ENCODE measurements at places on chromosomes 6 and 20.

GRCh38 chr6:150638765-150639164 is 39.1 kb downstream of the PLEKHG1 start:
- DNase-seq, result no peak

DNA sequence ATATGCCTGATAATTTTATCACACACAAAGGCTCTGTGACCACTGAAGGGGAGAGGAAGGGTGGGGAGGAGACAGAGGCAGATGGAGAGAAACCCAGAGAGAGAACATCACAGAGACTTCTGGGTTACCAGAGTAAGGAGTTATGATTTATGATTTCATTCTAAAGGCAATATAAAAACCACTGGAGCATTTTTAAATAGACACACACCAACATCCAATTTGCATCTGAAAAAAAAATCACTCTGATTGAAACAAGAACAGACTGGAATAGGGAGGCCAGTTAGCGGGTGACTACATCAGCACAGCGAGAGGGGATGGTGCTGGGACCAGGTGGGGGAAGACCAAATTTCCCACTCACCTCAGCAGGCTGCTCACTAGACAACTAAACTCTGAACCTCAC is 104.8 kb downstream of the AGPAT4 start:
- no peak for DNase-seq

GRCh38 chr6:132316970-132317369 is 84.3 kb downstream of the MOXD1 start:
- DNase-seq, result no peak

DNA sequence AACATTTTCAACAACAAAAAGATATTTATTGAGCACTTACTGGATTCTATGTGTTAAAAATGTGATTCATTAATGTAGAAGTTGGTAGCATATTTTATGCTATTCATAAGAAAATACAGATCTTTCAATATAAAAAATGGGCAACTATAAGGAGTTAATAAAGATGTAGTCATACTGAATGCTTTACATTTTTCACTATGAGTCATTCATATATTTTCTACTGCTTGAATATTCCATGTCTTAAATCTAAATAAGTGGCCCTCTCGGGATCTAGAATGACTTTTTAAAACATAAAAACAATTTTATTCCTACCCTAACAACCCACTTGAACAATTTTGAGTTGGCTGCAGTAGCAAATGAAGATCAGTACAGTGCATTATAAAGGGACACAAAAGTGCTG is 362.1 kb downstream of the PHF3 start:
- no peak for DNase-seq

- no peak for DNase-seq
Observed at GRCh38 chr20:52118016-52118623, 73.5 kb downstream of the ZFP64 start.

GRCh38 chr6:125544819-125545218 is 204.6 kb upstream of the HEY2 start:
- DNase-seq, result no peak

- DNase-seq, result no peak
Observed at GRCh38 chr6:35096129-35096862, 44.8 kb downstream of the TCP11 start.

- no peak for DNase-seq
Observed at GRCh38 chr6:37262446-37263026, 4.6 kb upstream of the TMEM217 start.

GRCh38 chr20:10780901-10781300 is 107.1 kb upstream of the JAG1 start:
- no peak for DNase-seq

DNA sequence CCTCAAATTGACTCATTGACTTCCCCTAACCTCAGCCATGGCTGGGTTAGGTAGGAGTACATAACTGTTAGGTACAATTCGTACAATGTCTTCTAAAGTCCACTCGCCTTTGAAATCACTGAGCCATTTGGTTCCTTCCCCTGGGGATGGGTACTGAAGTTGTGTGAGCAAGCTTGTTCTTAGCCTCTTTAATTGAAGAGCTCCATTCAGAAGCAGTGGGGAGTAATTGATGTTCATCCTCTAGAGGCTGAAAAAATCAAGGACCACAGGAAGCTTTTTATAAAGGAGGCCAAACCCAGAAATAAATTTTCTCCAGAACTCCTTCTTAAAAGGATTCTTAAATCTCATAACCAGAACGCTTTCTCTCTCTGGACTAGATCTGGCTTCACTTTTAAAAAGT is 60.6 kb downstream of the ANKS1A start:
- no peak for DNase-seq

DNA sequence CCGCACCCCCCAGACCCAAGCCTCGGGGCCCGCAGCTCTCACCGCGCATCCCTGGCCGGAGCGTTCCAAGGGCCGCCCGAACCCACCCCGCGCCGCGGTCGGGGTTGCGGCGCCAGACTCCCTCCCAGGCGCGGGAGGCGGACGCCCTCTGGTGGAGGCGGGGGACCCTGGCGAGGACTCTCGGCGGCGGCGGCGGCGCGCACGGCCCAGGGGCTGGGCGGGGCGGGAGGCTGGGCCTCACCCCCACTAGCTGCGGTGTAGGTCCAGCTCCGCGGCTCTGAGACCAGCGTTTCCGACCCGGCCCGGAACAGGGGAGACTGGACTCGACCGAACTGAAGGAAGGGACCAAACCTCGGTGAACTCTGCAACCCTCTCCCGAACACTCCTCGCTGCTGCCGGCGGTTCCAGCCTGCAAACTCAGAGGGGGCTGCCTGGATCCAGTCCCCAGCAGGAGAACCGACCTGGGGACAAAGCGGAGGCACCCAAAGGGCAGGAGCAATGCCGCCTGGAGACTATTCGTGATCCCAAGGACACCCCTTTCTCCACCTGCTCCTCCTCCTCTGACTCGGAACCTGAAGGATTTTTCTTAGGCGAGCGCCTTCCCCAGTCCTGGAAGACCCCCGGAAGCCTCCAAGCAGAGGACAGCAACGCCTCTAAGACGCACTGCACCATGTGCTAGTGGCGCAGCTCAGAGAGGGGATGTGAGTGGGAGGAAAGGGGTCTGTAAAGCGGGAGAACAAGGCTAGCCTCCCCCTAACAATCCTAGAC is 859 bp upstream of the TOMM6 start:
- peak; percentile 76 for DNase-seq

- DNase-seq, result no peak
Observed at GRCh38 chr6:37784585-37784967, 35.0 kb upstream of the ZFAND3 start.

GRCh38 chr20:63054103-63054474 is 47.3 kb upstream of the BHLHE23 start:
- DNase-seq, result no peak

GRCh38 chr6:26432627-26433201 is 7.6 kb upstream of the BTN3A3 start:
- no peak for DNase-seq

DNA sequence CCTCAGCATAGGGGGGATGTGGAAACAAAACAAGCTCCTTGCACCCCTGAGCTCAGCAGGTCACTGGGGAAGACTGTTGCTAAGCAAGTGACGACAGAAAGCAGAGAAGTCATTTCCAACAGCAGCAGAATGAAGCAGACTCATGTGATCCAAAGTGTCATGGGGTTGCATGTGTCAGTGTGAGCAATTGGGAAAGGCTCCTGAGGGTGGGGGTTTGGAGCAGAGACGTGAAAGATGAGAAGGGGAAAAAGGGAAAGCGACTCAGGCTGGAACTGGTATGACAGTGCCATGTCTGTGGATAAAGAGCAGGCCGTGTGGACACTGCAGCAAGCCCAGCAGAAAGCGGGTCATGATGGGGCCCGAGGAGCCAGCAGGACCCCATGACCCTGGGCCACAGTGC is 363.9 kb downstream of the PREX1 start:
- DNase-seq, result no peak
